ENCODE measurements at places on chromosomes 12 and 14.

DNA sequence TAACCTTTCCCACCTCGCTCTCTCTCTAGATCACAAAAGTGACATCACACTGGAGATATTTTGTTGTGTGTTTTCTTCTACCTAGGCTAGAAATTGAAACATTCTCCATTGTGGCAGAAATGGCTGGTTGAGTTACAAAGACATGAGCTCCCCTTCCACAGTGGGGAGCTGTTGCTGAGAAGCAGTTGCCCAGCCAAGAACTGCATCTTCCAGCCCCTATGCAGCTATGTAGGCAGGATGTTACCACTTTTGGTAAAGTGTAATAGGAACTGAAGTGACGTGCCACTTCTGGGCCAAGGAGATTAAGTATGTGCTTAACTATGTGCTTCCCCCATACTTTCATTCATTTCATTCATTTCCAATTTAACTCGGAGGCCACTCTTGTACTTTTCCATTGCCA, 138.7 kb upstream of the E2F7 start:
- DNase-seq: no peak

GRCh38 chr12:12551115-12551514, 11.5 kb downstream of the DUSP16 start:
- no peak for DNase-seq

DNA sequence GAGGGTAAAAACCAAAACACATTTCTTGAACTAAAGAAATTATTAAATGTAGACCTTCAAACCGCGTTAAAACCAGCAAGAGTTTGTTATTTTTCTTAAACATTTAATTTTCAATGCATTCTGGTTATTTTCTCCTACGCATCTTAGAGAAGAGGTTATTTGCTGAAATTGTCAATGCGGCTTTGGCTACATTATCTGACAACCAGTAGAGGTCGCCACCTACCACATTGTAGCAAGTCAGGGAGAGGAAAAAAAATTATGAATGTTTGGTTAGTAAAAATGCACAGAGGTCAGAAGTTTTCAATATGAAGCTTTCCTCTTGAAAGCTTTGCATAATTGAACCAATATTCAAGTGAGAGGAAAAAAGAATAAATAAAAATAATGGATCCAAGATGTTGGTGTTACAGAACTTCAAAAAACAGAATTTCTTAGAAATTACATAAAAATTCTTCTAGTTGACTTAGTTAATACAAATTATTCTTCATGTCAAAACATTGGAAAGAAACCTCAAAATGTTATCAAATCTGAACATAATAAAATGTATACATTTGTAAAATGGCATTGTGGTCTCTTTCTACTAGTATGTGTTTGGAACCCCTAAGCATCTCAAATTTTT, 159.4 kb upstream of the TMTC2 start:
- peak; percentile 3 for DNase-seq

DNA sequence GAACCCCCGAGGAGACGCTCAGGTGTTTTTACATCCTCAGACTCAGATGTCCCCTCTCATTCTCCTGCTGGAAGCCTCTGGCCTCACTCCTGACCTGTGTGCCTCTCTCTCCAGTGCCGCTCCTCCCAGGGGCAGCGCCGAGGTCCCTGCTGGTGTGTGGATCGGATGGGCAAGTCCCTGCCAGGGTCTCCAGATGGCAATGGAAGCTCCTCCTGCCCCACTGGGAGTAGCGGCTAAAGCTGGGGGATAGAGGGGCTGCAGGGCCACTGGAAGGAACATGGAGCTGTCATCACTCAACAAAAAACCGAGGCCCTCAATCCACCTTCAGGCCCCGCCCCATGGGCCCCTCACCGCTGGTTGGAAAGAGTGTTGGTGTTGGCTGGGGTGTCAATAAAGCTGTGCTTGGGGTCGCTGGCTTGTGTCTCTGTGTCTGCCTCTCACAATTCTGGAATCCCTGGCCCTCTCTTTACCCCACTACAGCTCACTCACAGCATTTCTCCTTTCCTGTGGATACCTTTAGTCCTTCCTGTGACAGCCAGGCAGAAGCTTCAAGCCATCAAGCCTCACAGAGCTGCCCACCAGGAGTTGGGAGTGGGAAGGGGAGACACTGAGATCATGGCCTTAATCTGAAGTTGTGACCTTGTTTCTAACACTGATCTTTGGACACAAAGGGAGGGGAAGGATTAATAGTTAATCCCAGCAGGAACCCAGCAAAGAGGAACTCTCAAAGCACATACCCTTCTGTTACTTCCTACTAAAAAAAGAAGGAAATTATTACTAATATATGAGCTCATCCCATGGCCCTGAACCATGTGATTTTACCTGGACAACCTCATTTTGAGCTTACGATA, 1.1 kb upstream of the SOAT2 start:
- DNase-seq: no peak

DNA sequence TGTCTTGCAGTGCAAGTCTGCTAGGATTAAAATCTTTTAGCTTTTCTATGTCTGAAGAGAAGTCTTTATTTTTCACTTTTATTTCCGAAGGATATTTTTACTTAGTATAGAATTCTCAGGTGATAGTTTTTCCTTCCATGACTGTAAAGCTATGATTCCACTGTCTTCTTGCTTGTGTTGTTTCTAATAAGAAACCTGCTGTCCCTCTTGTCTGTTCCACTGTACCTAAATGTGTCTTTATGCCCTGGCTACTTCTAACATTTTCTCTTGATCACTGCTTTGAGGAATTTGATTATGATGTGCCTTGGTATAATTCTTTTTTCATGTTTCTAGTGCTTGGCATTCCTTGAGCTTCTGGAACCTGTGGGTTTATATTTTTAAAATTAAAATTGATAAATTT, 228.7 kb downstream of the CACNA1C start:
- no peak for DNase-seq

DNA sequence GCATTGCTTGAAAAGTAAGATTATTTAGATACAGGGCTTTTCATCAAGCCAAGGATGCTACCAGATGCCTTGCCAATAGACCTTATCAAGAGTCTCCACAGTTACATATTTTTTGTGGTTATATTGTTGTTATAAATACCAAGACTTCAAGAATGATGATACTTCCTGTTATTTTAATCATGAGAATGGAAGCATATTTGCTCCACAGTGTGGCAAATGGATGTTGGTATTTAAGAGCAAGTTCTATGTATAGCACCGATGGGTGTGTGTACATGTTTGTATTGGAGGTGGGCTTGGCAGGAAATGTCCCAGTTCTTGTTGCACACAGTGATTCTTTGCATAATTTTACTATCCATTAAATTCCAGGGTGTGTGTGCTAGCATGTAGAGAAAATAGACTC, 4.4 kb upstream of the NID2 start:
- no peak for DNase-seq

GRCh38 chr12:90945070-90945649, 9.8 kb downstream of the CCER1 start:
- DNase-seq: no peak

GRCh38 chr12:52647601-52648000, 4.4 kb downstream of the KRT2 start:
- no peak for DNase-seq

- no peak for DNase-seq
Observed at GRCh38 chr12:55675666-55676065, 32.0 kb downstream of the ITGA7 start.

GRCh38 chr14:104546591-104547309, 32.8 kb upstream of the C14orf180 start:
- DNase-seq: no peak

- DNase-seq: no peak
Observed at GRCh38 chr12:94698578-94698977, 48.2 kb upstream of the TMCC3 start.

- peak; percentile 20 for DNase-seq
Observed at GRCh38 chr14:91753501-91754128, 21.7 kb upstream of the CATSPERB start.

GRCh38 chr12:6784761-6785160, 4.6 kb upstream of the CD4 start:
- DNase-seq: no peak

DNA sequence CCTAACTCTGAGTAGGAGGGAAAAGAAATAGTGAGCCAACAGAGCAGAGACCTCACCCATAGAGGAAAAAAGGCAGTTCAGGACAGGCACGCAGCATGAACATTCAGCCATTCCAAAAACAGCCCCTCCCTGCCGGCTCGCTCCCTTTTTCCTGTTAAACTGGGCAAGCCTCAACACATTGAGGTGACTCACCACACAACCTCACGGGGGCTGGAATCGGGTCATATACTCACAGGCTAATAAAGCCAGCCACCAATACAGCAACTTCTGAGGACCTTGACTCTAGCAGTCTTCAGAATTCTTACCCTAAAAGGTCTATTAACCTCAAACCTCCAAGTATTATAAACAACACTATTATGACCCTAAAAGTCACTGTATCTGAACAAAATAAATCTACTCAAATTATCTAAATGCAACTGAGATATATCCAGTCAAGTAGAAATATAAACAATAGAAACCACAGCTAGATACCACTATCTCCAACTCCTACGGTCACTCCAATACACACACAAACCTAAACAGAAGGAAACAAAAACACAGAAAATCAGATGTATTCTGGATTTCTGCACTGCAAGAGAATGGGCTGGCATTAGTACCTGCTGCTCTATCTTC, 6.3 kb downstream of the YBX3 start:
- DNase-seq: no peak

GRCh38 chr14:61996753-61997152, 234.5 kb downstream of the SNAPC1 start:
- no peak for DNase-seq

- no peak for DNase-seq
Observed at GRCh38 chr14:53538316-53538881, 385.3 kb upstream of the DDHD1 start.

GRCh38 chr12:989751-990660, 1.0 kb upstream of the ERC1 start:
- peak; percentile 48 for DNase-seq

DNA sequence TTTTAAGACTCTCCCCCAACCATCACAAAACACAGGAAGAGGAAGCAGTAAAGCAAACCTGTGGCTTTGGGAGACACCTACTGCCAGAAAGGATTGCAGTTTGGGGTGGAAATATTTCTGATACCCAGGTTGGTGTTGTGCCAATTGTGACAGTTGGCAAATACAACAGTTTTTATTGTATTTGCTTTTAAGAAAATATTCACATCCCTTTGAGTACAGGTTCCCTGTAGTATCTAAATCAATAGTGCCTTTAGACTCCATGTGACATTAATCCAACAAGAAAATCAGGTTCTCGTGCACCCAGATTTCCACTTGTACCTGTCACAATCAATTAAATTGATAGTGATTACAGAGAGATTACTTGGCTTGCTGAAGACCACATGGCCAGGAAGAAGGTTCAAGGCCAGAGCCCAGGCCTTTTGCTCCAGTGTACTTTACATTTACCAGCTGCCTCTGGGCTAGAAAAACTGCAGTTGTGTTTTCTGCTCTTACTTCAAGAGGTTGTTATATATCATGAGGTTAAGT, 361.2 kb downstream of the ATP23 start:
- no peak for DNase-seq

- no peak for DNase-seq
Observed at GRCh38 chr14:30260833-30261607, 297.9 kb upstream of the G2E3 start.

- no peak for DNase-seq
Observed at GRCh38 chr12:83320350-83320749, 633.6 kb downstream of the TMTC2 start.

- no peak for DNase-seq
Observed at GRCh38 chr12:48038085-48038484, 33.8 kb upstream of the COL2A1 start.

GRCh38 chr12:25962932-25963525, 4.5 kb downstream of the RASSF8 start:
- DNase-seq: no peak

DNA sequence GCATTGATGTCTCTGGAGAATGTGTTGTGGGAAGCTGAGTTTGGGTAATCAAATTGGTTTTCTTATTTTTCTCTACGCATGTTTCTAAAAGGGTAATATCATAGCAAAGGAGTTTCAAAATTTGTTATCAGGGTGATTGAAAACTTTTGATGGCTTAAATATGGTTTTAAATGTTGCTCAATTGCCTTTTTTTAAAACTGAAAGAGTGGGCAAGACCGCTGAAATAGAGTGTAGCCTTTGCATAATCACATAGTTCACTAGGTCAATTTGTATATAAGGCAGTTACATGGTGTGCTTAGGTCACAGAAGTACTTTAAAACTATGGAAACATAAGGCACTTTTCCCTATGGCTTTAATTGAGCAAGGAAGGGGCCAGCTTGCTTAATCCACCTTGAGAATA, 167.4 kb downstream of the SNAPC1 start:
- no peak for DNase-seq

DNA sequence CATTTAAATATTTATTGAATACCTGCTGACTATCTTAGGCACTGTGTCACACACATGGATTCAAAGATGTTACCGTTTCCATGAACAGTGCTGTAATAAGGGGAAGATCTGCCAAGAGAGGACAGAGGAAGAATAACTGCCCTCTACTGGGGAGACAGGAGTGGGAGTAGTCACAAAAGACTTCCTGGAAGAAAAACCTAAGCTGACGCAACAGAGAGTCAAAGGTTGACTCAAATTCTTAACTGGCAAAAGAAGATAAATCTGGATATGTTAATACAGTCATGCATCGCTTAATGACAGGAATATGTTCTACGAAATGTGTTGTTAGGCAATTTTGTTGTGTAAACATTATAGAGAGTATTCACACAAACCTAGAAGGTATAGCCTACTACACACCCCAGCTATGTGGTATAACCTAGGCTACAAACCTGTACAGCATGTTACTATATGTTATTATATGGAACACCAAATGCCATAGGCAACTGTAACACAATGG, 51.5 kb downstream of the DCAF5 start:
- no peak for DNase-seq

DNA sequence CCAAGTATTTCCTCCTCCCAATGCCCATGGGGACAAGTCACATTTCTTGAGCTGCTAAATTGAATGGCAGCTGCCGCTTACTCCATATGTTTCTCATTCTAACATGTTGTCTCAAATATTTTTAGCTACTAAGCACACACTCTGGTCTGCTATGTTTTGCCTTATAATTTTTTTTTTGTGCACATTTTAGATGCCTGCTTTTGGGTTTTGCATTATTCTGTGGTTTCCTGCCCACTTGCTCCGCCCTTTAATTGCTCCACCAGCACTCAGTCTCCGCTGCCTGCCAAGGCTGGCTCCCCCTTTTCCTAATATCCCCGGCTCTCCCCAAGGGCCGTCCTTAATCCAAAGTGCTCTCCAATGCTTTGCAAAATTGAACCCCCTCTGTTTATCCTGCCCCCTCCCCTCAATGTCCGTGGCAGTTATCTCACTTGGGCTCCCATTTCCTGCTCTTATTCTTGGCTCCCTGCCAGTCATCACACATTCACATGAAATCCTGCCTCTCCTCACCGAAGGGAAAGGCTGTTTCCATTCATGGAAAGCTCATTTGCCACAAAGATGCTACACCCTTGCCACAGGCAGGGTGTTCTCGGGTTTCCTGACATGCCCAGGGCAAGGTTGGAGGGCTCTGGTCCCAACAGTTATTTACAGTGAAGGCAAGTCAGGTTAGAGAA, 79.4 kb downstream of the C12orf75 start:
- no peak for DNase-seq

GRCh38 chr12:64001439-64001838, 156.9 kb downstream of the SRGAP1 start:
- no peak for DNase-seq

- DNase-seq: peak; percentile 13
Observed at GRCh38 chr14:103623883-103624482, 5.0 kb upstream of the KLC1 start.

- DNase-seq: no peak
Observed at GRCh38 chr14:66471584-66471983, 14.6 kb upstream of the CCDC196 start.

GRCh38 chr14:100533656-100534485, 53.3 kb downstream of the BEGAIN start:
- no peak for DNase-seq
